Muscle of arm (tissue), 14 donors: ENCODE measurements at places on chromosomes 2 and 18.
A peak's percentile ranks its signal among the peaks of the same experiment; 100 is the strongest.

GRCh38 chr2:28488083-28488830, 7.6 kb upstream of the PLB1 start:
- no peak for DNase-seq

DNA sequence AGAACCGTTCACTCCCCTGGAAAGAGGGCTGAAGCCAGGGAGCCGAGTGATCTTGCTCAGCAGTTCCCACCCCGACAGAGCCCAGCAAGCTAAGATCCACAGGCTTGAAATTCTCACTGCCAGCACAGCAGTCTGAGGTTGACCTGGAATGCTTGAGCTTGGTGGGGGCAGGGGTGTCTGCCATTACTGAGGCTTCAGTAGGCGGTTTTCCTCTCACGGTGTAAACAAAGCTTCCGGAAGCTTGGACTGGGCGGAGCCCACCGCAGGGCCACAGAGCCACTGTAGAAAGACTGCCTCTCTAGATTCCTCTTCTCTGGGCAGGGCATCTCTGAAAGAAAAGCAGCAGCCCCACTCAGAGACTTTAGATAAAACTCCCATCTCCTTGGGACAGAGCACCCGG, 180.8 kb downstream of the WDR7 start:
- no peak for DNase-seq

DNA sequence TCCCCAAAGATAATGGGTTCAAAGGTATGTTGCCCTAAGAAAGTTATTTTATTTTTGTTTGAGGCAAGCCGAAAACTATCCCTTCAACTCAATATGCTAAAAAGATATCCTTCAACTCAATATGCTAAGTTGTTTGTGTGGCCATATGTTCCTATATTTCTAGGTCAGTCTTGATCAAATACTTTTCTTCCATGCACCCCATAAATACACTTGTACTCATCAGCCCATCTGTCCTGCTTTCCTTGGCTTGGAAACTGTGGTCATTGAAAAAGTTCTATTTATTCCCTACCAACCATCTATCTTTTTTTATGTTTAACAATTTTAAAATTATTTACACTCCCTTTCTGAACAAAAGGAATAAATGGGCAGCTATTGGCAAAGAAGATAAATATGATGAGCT, 447.7 kb downstream of the NRXN1 start:
- no peak for DNase-seq

DNA sequence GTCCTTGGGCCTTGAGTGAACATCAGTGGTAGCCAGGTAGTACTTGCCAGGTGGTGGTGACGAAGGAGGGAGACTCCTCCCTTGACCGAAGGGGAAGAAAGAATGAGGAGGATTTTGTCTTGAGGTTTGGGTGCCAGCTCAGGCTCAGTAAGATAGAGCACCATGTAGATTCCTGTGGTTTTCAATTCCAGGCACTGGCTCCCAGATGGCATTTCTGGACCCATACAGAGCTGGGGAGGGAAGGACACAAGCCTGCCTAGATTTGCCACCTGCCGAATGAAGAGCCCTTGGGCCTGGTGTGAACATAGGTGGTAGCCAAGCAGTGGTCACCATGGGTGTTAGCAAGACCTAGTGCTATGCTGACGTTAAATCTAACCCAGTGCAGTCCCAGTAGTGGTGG, 108.8 kb upstream of the UBE2E3 start:
- no peak for DNase-seq

DNA sequence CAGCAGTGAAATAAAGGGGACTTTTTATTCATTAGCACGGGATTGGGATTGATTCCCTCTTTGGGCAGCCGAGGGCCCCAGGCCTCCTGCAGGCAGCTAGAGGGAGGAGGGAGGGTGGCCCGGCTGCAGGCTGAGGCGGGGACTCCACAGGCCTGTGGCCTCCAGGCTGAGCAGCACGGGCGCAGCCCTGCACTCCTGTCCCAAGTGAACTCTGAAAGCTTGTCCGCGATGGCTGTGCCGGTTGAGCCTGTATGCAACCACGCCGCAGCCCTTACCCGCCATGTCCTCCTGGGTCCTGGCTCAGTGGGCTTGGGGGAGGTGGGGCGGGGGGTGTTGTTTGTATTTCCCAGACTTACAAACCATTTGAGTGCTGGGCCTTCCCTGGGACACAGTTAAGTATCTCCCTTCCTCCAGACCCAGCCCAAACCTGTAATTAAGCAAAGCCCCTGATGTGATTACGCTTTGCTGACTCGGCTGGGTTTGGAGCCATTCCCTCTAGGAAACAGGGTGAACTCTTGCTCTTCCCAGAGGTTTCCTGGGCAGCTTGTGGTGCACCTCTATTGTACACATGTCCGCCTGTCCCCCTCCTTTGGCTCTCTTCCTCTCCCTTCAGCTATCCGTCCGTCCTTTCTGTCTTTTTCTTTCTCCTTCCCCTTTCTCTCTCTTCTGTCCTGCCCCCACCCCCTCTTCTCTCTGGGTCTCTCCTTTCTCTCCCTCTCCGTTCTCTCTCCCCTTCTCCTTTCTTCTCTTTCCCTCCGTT, 5.3 kb downstream of the GLI2 start:
- no peak for DNase-seq

DNA sequence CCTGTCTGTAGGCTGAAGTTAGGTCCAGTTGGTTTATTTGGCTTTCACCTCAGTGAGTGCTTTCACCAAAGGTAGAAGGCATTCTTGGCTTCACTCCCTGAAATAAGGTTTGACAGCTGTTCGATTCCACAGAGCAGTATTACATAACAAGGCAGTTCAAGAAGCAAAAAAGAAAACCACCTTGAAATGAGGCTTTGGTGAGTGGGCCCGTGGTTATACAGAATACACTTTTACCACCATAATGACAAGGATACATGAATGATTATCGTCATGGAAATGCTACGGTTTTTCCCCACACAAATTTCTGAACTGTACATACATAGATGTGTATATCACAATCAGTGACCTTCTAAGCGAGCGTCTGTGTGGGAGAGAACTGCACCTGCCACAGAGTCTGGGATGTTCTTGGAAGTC, 80.0 kb upstream of the CHRNA1 start:
- DNase-seq, result no peak

GRCh38 chr18:47847635-47848034, 82.8 kb downstream of the SMAD2 start:
- DNase-seq, result no peak

GRCh38 chr18:50310080-50310479, 22.6 kb upstream of the CXXC1 start:
- DNase-seq, result no peak

- DNase-seq, result no peak
Measured at GRCh38 chr2:47631792-47632398, 151.1 kb upstream of the MSH6 start.

DNA sequence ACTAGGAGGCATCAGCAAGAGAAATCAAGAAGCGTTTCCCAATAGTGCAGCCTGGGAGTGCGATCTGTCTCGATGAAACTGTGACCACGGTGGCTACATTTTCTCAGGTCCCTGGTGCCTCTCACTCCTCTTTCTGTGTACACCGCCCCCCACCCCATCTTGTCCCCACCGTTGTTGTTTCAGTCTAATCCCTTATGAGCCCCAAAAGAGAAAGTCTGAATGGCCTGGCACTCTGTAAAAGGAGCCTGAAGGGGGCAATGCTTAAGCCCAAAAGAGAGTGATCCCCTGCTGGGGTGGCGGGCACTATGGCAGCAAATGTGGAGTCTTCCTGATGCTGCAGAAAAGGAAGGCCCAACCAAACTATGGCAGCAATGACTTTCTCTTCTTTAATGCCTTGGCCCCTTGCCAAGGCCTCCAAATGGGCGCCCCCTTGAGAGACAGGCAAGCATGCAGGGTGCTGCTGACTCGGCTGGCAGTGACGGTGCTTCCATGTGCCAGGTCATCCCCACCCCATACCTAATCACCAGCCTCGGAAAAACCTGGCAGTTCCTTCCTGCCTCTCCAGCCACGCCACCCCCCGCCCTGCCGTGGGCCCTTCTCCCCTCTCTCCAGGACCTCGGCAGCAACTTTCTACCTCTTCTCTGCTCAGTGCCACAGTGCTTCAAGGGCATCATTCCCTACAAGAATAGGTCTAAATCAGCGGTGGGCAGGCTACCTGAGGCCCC, 123.0 kb downstream of the CYP26B1 start:
- no peak for DNase-seq

DNA sequence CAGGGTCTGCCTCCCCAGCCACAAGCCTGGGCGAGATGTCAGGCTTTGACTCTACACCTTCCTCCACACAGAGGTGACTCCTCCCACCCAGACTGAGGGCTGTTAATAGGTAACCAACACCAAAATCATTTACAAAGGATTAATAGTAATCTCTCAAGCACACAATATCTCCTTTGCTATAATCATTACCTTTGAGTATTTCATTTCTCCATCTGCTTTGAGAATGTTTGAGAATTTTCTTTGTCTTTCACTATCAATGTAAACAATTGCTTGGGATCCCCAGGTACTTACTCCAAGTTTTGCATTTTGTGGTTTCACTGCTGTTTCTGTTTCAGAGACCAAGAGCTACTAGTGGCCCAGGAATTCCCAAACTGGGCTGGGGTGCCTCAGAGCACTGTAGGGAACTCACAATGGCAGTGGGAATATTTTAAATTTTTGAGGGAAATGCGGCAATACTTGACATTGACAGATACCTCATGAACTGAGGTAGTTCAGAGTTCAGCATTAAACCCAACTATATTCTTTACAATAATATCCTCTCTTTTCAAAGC, 166.4 kb upstream of the MGAT5 start:
- no peak for DNase-seq

GRCh38 chr2:187842978-187843847, 289.0 kb upstream of the TFPI start:
- peak; percentile 56 for DNase-seq

DNA sequence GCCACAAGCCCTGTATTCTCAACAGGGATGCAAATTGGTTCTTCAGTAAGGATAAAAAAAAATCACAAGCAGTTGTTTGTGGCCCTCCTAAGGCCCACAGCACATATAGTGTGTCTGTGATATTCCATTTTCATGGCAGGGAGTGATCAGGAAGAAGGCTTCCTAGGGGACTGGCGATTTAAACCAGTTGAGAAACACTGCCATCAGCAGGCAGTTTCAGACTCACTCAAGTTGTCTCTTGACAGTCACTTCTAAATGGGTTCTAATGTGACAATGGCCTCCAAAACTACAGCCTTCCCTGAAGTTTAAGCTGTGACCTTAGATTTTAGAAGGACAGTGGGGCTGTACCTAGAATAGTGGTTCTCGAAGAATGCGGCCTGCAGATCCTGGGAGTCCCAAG, 6.0 kb downstream of the CIAO1 start:
- no peak for DNase-seq

- no peak for DNase-seq
Measured at GRCh38 chr18:69945220-69946114, 2.2 kb downstream of the CD226 start.

GRCh38 chr2:127407661-127408003, 10.6 kb upstream of the PROC start:
- no peak for DNase-seq

- no peak for DNase-seq
Measured at GRCh38 chr2:191411472-191411871, 166.3 kb downstream of the MYO1B start.

- no peak for DNase-seq
Measured at GRCh38 chr2:109066501-109066900, 62.5 kb upstream of the SH3RF3 start.

DNA sequence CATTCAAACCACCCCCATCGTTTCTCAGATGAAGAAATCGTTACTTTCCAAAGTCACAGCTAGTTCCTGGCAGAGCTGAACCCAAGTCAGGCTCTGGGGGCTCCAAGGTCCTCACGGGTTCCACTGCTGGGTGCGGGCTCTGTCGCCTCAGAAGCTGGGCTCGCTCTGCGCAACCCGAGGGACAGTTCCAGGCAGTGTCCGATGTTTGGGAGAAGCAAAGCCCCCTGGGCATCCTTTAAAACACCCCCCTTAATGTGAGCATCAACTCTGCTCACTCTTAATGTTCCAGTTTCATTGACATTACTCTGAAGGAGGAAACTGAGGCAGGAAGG, 796 bp downstream of the AOX1 start:
- DNase-seq, result no peak

GRCh38 chr2:69111076-69111475, 98.1 kb downstream of the ANTXR1 start:
- peak; percentile 74 for DNase-seq

DNA sequence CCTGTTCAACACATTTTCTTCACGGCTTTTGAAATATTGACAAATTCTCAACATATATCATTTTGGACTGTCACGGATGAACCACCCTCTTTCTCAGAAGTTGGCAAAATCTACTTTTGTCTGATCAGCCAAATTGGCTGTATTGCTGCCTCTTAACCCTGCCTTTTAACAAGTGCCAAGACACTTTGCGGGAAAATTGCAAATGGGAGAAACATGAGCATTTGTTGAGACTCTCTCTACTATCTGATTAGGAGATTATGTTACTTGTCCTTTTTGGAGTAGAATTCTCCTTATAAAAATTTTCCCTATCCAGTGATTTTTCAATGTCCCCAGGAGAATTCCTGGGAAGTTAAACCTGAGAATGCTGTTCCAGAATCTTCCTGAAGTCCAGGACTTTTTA, 256.2 kb upstream of the ZSWIM2 start:
- DNase-seq, result no peak

DNA sequence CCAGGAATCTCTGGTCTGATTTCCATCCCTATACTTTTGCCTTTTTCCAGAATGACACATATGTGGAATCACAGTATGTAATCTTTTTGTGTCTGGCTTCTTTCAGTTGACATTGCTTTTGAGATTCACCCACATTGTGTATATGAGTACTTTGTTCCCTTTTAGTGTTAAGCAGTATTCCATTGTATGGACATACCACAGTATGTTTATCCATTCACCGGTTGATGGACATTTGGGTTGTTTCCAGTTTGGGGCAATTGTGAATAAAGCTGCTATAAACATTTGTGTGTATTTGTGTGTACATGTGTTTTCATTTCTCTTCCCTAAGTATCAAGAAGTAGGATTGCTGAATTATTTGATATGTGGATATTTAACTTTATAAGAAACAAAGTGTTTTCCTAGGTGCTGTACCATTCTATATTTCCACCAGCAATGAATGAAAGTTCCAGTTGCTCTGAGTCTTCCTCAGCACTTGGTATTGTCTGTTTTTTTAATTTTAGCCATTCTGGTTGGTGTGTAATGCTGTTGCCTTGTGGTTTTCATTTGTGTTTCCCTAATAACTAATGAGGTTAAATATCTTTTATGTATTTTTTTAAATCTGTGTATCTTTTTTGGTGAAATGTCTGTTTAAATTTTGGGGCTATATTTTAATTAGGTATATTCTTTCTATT, 203.5 kb upstream of the HAAO start:
- DNase-seq, result no peak

DNA sequence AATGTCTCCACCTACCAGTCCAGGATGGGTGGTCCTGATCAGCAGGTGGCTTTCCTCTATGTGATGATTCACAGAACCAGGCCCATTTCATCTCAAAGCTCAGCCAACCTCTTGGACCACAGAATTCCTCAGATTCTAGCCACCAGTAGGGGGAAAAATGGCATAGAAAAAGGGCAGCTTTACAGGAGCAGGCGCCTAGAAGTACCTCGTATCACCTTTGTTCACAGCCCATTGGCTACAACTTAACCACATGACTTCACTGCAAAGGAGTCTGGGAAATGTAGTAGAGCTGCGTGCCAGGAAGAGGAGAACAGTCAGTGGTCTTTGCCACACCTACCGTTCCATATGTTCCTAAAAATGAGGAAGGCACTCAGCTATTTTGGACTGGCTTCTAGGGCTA, 62.8 kb upstream of the DTNA start:
- no peak for DNase-seq
